ENCODE measurements at places on chromosomes 7 and 10. TPM values are rescaled to one million over a fixed set of nuclear protein-coding genes. Genes with fewer than 3 reads are reported as not detected.

DNA sequence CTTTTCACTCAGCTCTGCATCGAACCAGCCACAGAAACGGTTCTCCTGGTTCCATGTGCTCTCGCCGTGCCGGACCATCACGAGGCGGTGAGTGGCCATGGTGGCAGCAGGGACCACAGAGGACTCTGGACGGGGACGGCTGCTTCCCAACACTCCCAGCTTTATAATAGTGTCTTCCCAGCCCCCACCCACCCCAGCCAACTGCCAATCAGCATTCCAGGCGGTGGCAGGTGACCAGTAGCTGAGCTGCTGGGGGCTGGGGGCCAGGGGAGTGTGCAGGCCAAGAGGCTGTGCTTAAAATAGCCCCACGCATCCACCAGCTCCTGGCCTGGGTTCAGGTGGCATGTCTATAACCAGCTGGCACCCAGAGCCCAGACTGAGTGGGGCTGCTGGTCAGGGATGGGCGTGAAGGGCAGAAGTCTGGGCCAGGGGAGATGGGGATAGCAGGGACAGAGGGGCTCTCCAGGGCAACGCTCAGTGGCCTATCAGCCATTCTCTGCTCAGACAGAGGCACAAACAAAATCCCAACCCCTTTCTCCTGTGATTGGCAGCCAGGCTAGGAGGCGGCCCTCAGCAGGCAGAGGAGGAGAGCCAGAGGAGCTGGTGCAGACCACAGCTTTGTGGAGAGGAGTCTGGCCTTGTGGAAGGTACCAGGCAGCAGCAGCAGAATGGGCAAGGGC, at the start of gene PGAM2:
Gene PGAM2, minus strand, starts transcription at position 137 of the 680 bp plus-strand sequence. Its CDS starts 38 bp downstream, at position 99.
- DNase-seq, result no peak

DNA sequence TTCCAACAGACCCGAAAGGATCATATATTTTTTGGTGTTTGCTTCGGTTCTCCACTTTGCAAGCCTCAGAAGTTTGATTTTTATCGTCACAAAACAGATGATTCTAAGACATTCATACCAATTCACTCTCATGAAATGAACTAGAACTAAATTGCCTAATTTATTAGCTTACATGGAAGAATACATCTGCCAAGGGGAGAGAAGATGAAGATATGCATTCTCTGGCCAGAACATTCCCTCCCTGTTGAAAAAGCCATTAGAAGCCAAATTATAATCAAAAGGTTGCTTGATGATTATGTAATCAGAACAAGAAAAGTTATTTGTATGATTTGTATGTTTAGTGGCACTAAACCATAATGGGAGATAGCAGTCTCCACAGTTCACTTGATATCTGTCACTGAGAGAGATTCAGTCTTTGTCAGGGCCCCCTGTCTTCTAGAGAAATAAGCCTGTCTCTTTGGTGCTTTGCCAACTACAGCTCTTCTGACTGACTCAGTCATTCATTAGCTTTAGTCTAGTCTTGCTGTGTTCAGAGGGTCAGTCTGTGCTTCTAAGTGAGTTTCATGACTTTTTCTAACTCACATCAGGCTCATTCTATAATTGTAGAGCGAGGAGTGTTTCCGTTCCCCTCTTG, 95.3 kb upstream of the GNAI1 start:
- no peak for DNase-seq

- no peak for DNase-seq
These were observed 104.9 kb upstream of the ACBD5 start for GRCh38 chr10:27345455-27345920.

DNA sequence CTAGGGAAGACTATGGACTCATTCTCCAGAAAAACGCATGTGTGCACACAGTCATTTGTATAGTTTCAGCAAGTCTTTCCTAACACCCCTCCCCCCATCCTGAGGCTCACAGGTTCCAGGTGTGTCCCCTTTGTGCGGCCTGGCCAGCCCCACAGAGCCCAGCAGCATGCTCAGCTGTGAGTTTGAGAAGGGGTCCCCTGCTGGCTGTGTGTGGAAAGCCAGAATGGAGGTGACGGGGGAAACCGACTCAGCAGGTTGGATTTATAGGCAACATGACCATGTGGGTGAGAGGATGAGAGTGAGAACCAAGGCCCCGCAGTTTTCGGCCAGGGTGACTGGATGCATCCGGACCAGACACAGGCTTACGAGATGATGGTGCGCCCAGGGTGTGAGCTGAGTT, 9.9 kb downstream of the PTPRE start:
- DNase-seq, result peak; percentile 73

DNA sequence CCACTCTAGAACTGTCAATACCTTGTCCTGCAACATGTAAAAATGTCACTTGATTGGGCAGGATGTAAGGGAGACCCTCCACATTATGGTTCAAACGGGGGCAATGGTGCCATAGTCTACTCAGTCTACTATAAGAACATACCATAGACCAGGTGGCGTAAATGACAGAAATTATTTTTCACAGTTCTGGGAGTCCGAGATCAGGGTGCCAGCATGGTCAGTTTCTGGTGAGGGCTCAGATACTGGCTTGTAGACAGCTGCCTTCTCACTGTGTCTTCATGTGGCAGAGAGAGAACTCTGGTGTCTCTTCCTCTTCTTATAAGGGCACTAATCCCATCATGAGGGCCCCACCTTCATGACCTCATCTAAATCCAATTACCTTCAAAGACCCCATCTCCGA, 18.7 kb upstream of the TMEM178B start:
- no peak for DNase-seq

The GIMAP2 gene
- total RNA-seq, result not detected

GRCh38 chr10:103476046-103476768, 2.8 kb downstream of the CALHM3 start:
- DNase-seq, result no peak

DNA sequence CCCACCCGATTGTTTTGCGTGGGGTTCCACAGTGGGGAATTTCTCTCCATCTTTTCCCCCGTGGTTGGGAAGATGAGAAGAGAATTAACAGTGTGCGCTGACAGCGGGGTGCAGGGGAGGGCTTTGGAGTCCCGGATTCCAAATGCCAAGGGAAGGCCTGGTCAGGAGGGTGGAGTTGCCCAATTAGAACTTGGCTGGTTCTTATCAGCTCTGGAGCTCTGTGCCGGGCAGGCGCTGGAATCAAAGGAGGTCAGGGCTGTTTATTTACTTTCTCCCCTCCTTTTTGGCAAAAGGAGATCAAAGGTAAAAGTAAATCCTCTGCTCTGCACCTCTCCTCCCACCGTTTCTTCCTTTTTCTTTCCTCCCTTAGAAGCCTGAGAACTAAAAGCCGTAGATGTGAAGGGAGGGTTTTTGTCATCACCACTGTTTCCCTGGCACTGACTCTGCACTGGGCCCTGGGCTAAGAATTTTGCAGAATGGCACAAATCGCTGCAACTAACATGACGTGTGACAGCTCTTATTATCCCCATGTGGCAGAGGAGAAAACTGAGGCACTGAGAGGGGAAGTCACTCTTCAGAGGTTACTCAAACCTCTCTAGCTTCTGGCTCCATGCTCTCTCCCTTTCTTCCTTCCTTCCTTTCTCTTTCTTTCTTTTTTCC, 95.2 kb upstream of the ZNF716 start:
- no peak for DNase-seq

The HMX2 gene
- not detected for total RNA-seq

DNA sequence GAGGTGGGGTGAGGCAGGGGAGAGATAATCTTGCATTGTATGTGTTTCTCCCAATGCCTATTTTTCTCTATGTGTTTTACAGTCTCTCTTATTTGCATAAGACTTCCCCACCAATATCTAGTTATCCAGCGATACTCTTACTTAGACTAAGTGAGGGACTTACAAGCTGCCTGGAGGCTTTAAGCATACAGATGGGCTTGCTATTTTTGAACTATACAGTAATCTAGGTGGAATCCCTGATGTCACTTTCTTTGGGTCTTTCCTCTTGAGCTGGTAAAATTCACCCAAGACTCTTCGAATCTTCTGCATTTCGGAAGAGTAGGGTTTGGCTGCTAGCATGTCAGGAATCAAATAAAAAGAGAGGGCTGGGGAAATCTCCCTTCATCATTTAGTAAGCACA, 76.6 kb downstream of the NDUFB2 start:
- DNase-seq, result no peak

GRCh38 chr7:29765490-29765889, 40.8 kb upstream of the WIPF3 start:
- no peak for DNase-seq

The MBL2 gene
- total RNA-seq, result not detected

The HOXA3 gene
- total RNA-seq, result not detected

The RBM20 gene
- 2.3 TPM for total RNA-seq

- DNase-seq, result no peak
These were observed 732.1 kb upstream of the C7orf33 start for GRCh38 chr7:147858421-147858820.
